ENCODE measurements at places on chromosomes 7 and 10. TPM values are rescaled to one million over a fixed set of nuclear protein-coding genes. Genes with fewer than 3 reads are reported as not detected.

DNA sequence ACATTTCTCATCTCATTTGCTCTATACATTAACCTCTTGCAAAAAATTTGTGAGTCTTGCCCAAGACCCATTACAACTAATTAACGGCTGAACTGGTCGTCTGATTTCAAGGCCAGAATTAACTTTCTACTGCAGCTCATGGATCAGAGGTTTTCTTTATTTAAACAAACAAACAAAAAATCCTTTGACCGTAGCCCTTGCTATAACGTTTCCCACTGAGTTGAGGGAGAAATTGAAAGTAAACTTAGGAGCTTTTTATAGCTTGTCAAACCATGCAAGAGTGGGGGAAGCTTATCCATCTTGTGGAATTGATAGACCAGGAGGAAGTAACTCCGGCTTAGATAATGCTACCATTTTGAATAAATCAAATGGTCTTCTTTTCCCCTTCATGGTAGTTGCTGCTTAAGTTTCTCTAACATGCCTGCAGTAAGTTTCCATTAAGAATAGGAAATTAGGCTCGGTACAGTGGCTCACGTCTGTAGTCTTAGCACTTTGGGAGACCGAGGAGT is 3.3 kb downstream of the SRGN start:
- DNase-seq, result no peak

DNA sequence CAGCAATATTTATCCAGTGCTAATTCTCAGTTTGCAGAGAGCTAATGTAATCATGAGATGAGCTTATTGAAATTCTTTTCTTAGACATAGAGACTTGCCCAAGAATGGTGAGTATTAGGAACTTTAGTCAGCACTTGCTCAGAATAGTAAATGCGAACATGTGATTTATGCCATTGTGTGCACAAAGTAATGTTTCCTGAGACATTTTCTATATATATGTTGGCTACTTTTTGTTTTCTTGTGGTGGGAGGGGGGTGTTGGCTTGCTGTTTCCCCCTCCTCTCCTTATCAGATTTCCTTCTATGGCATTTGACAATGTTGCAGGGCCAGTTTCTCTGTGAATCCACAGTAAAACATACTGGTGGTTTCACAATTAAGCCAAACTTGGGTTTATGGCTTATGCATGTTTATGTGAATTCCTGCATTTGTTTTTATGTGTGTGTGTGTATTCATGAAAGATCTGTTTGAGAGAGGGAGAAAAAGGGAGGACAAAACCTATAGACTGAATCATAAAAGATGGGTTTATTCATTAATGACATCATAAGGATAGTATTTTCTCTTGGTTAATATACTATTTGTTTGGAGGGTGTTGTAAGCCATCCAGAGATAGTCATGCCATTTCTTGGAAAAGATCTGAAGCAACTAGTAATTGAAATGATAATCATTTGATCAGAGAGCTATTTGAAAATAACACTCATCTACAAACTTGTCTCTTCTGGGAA is 36.3 kb downstream of the ARID5B start:
- DNase-seq, result no peak

DNA sequence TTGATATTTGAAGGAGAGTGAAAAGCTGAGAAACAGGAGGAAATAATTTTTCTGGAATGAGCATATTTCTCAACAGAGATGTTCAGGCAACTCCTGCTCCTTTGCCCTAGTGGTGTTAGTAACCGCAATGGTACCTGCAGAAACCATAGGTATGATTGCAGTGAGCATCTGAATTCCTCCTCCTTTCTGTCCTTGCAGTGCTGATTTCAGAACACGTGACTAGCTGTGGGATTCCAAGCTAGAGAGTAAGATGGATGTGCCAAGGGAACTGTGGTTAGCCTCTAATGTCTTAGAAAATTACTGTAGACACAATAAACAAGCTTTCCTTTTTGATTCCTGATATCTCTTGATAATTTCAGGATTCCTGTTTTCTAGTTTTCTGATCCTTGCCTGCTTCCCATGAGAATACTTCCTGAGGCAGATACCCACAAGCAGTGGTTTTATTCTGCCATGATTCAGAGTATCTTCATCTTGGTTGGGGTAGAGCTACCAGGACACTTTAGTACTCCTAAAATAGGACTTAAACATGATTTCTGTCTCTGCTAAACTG is 27.5 kb downstream of the LRGUK start:
- no peak for DNase-seq

DNA sequence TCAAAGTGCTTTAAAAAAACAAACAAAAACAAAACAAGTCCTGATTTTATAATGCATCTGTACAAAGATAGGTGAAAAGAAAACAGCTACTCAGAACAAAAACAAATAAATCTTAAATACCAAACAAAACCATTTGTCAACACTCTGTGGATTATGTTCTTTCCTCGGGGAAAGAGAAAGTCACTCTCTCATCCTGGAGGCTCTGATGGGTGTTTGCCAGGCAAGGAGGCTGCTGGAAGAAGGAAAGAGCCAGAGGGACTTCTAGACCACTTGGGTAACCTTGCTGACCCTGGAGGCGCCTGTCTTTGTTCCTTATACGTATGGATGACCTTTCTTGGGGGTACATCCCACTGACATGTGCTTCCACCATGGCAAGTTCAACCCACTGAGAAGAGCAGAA is 92.8 kb downstream of the ZRANB1 start:
- DNase-seq, result no peak

- peak; percentile 29 for DNase-seq
Measured at GRCh38 chr7:112423987-112424386, 26.3 kb upstream of the IFRD1 start.

DNA sequence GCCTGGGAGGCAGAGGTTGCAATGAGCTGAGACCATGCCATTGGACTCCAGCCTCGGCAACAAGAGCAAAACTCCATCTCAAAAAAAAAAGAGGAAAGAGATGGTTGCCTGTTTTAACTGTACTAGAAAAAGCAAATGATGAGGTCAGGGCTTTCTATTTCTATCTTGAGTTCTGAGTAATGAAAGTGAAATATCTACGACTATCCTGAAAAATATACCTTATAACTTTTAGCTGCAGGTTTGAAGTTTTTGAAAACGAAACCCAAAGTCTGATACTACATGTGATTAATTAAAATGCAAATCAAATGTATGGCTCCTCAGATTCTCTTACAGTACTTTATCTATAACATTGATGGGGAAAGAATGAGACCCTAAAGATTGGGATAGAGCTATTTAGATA is 636.2 kb upstream of the LRRN3 start:
- no peak for DNase-seq

- no peak for DNase-seq
Measured at GRCh38 chr7:132255115-132255797, 321.0 kb downstream of the PLXNA4 start.

DNA sequence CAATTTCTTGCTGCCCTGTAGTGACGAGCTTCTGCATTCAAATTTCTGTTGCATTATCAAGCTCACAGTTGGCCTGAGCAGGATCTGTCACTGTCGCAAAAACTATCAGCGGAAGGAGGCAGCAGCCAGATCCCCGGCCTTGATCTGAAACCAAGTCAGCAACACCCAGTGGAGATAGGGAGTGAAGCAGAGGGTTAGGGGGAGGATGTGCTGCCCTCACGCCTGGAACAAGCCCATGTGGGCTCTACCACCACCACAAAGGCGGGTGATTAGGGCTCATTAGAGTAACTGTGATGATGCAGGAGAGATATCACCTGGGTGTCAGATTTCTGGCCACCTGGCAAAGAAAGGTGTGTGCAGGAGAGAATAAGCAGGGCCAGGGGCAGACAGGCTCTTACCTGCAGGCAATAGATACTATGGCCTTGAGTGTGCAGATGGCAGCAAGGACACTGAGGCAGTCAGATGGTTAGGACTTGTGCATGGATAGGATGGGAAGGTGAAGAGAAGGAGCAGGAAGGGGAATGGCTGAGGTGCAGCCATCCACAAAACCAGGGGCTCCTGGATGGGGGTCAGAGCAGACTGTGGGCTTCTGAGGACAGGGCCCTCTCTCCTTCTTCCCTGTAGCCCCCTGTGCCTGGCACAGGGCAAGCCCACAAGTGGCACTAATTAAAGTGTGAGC is 417.3 kb downstream of the RPS24 start:
- DNase-seq, result no peak

- DNase-seq, result no peak
Measured at GRCh38 chr10:79588800-79589199, 21.9 kb upstream of the SFTPA1 start.

- no peak for DNase-seq
Measured at GRCh38 chr10:16632996-16633395, 111.3 kb upstream of the C1QL3 start.

DNA sequence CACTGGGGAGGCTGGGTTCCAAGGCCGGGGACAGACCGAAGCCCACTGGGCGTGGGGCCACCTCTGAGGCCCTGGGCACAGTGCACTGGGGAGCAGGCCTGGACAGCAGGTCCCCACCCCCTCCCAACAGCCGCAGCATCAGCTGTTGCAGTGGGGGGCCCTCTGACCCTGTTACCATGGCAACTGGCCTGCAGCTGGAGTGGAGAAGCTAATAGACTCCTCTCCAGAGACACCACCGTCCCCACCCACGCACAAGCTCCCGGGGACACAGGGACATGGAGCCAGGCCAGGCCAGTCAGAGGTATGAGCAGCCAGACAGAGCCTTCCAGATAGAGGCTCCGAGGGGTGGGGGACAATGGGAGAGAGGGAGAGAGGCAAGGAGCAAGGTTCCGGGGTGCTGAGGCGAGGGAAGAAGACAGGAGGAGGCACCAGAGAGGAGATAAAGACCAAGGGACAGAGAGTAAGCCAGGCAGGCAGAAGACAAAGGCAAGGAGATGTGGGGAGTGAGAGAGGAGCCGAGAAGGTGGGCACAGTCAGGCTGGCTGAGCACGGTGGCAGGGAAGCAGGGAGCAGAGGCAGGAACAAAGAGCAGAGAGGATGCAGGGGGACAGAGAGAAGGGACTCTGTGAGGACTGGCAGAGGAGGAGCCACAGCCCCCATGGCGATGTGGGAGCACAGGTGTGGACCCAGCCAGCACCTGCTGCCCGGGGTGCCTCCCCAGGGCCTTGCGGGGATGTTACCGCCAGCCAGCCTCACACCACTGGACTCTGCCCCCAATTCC is 6.7 kb downstream of the KCNH2 start:
- peak; percentile 83 for DNase-seq

DNA sequence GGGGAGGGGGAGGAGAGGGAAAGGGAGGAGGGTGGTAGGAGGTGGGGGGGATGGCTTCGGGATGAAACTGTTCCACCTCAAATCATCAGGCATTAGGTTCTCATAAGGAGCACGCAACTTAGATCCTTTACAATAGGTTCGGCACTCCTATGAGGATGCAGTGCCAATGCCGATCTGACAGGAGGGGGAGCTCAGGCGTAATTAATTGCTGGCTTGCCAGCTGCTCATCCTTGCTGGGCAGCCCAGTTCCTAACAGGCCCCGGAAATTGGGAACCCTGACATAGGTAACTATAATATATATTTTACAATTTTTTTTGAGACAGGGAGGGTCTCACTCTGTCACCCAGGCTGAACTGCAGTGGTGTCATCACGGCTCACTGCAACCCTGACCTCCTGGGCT is 118.8 kb upstream of the SFMBT2 start:
- DNase-seq, result peak; percentile 76

DNA sequence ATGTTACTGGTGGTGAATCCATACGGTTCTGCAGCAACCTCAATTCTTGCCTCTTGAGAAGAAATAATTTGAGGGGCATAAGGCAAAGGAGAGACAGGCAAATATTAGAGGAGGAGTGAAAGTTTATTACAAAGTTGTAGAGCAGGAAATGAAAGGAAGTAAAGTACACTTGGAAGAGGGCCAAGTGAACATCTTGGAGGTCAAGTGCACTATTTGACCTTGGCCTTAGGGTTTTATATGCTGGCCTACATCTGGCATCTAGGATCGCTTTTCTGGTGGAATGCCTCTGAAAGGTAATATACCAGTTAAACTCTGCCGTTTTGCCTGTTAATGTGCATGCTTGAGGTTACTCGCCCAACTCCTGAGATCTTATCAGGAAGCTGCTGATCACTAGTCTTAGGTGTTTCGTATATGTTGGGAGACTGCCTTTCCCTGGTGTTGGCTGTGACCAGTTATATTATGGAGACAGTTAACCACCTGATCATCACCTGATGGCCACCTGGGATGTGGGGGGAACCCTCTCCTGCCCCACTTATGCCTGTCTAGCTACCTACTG is 66.1 kb upstream of the CYP2C18 start:
- DNase-seq, result no peak

DNA sequence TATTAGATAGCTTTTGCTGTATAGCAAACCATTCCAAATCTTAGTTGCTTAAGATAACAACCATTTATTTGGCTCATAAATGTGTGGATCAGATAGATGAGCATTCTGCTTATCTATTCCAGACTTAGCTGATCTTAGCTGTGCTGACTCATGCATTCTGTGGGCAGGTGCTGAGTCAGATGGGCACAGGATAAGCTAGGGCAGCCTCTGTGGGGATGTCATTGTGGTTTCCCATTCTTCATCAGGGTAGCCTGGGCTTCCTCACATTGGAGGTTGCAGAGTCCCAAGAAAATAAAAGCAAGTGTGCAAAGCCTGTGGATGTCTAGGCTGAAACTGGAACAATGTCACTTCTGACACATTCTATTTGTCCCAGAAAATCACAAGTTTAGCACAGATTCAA is 917.0 kb downstream of the TYW1 start:
- no peak for DNase-seq

GRCh38 chr7:84136336-84136735 is 58.3 kb downstream of the SEMA3A start:
- DNase-seq, result no peak

DNA sequence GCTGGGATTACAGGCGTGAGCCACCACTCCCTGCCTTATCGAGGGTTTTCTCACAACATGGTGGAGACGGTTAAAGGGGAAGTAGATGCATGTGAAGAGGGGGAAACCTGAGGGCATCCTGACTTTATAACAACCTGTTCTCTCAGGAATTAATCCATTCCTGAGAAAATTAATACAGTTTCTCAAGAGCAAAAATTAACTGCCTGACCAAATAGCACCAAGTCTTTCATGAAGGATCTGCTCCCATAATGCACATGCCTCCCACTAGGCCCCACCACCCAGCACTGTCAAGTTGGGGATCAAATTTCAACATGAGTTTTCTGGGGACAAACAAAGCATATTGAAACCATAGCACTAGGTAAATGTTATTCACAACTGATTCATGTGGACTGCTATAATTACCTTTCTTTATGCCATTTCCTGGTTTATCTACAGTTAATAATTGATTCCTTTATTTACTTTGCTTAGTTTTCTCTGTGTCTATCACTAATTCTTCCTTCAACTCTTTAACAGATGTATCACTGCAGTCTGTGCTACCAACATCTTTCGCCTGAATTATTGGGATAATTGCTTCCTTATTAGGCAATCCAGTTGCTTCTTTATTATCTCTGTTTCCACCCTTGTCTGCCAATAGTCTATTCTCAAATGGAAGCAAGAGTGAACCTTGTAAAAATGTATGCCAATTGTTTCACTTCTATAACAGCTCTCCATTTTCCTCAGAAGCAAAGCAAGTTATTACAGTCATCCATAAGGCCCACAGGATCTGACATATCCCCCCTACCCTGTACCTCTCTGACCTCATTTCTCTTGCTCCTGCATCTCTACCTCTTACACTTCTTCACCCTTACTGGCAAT is 12.9 kb upstream of the MICU1 start:
- no peak for DNase-seq

- DNase-seq, result no peak
Measured at GRCh38 chr7:41648501-41648900, 54.4 kb downstream of the INHBA start.

The NANOS1 gene
- 2.5 TPM for total RNA-seq

The VWC2 gene
- 0.19 TPM for total RNA-seq

The CPA4 gene
- 0.68 TPM for total RNA-seq

The PDLIM1 gene
- 23.5 TPM for total RNA-seq

The SAMD9L gene
- 5.1 TPM for total RNA-seq

The HTR7 gene
- 8.3 TPM for total RNA-seq

The NODAL gene
- total RNA-seq, result 0.43 TPM

The CHST3 gene
- 218 TPM for total RNA-seq

Data from testis (tissue), 5 donors.